ENCODE measurements at places on chromosomes 13 and 19.

- DNase-seq = no peak
Observed at GRCh38 chr19:49929121-49929610, at the start of the genes ATF5 and NUP62. Gene ATF5 (plus strand): TSS chr19:49929205. CDS start chr19:49930851, 1,646 bp downstream. Gene NUP62 (minus strand): TSS chr19:49929504. CDS start chr19:49909807, 19,697 bp downstream.

DNA sequence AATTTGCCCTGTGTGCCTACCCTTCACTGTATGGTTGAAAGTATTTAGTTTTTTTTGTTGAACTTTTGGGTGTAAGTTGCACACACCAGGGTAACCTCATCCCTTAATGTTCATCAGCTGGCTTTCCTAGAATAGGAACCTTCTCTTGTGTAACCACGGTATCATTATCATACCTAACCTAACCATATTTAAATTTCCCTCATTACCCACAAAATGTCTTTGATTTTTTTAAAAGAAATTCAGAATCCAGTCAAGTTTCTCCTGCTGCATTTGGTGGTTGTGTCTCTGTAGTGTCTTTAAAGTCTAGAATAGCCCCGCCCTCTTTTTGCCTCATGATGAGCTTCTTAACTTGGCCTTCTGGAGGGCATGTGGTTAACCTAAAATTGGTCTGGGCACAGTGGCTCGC lies 80.3 kb downstream of the RYR1 start:
- no peak for DNase-seq

- DNase-seq = no peak
Observed at GRCh38 chr13:79637133-79637763, 156.3 kb downstream of the NDFIP2 start.

GRCh38 chr13:26541041-26541440 lies 16.4 kb upstream of the WASF3 start:
- DNase-seq = no peak

DNA sequence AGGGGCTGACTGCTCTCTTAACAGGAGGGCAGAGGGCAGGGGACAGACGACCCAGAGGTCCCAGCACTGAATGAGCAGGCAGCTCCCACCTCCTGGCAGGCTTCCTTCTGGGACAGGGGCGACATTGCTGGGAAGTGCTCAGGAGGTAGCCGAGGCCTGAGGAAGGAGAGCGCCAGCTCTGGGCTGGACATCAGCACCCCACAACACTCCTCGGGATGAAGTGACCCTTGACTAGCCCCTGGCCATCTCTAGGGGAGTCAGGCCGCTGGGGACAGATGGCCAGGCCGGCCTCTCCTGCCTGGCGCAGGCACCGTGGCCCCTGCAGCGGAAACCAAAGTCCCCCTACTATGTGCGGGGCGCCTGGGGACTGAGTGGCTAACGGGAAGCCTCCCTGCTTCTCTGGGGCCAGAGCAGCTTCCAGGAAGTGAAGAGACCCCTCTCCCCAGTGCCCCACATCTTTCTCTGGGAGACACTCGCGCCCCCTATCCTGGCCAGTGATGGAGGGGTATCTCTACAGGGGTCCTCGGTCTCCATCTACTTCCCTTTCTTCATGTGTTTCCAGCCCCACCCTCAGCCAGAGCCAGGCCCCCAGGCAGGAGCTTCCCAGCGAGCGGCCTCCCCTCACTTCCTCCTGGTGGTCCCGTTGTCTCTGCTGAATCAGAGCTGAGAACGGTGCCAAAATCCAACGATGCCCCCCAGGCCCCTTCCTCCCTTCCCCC lies 10.1 kb downstream of the PRR36 start:
- DNase-seq = no peak

- DNase-seq = no peak
Observed at GRCh38 chr13:23701186-23701585, 131.0 kb downstream of the TNFRSF19 start.

DNA sequence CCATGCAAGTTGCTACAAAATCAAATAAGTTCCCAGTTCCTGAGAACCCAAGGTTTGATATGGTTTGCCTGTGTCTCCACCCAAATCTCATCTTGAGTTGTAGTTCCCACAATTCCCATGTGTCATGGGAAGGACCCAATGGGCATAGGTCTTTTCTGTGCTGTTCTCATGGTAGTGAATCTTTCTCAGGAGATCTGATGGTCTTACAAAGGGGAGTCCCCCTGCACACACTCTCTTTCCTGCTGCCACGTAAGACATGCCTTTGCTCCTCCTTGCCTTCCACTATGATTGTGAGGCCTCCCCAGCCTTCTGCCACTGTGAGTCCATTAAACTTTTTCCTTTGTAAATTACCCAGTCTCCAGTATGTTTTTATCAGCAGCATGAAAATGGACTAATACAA lies 28.5 kb upstream of the TSHZ3 start:
- DNase-seq = no peak

DNA sequence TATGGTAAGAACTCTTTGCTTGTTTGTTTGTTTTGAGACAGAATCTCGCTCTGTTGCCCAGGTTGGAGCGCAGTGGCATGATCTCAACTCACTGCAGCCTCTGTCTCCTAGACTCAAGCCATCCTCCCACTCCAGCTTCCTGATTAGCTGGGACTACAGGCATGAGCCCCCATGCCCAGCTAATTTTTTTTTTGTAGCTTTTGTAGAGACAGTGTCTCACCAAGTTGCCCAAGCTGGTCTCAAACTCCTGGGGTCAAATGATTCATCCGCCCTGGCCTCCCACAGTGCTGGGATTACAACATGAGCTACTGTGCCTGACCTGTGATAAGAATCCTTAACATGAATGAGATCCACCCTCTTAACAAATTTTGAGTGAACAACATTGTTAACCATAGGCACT lies 183.9 kb upstream of the TSHZ3 start:
- DNase-seq = no peak

- no peak for DNase-seq
Observed at GRCh38 chr13:22883262-22883840, 297.4 kb upstream of the SGCG start.

DNA sequence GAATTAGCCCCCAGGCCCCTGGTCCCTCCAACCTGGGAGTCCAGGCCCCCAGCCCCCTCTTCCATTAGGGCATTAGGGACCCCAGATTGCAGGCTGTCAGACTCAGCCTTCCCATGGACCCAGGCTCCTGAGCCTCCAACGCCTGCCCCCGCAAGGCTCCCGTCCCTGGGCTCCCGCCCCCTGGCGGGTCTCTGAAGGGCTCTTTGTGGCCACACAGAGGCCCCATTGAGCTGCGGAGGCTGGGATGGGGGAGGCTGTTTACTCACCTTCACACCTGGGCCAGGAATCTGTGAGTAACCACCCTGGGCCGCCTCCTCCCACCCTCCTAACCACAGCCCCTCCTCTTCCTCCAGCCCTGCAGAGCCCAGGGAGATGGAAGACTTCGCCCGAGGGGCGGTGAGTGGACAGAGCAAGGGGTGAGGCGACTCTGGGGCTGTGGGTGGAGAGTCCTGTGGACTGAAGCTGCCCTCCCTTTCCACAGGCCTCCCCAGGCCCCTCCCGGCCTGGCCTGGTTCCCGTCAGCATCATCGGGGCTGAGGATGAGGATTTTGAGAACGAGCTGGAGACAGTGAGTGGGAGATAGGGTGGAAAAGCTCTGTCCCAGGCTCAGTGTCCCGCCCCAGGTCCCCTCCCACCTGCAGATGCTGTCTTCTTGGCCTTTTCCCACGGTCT lies 4.9 kb downstream of the ARHGEF1 start:
- DNase-seq = no peak

DNA sequence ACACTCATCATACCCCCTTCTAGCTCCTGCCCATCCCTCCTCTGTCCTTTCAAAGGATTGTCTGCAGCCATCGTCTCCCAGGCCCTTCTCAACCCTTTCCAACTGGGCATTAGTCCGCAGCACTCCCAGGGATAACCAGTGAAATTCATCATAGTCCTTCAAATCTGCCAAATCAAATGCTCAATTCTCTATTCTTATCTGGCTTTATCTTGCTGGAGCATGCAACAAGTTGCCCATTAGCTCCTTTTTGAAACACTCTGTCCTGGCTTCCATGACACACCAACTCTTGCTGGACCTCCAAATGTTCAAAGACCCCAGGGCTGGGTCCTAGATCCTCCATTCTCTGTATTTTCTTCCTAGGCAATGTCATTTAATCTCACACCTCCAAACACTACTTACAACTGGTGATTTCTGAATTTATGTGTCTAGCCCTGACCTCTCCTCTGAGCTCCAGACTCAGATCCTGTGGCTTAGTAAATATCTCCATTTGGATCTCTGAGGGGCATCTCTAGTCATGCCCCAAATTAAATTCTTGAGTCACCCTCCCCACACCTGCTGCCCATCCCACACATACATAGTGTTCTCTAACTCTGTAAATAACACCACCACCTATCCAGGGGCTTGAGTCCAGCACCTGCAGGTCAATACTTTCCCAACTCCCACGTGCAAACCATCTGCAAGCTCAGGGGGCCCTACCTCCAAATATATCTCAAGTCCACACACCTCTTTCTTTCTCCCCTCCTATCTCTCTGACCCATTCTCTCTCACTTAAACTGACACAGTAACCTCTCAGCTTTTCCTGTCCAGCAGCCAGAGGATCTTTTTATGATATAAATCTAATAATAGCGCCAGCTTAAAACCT lies 9.1 kb upstream of the ANKRD10 start:
- no peak for DNase-seq

- DNase-seq = no peak
Observed at GRCh38 chr19:30311911-30312310, 60.3 kb upstream of the ZNF536 start.

- DNase-seq = no peak
Observed at GRCh38 chr13:77036279-77036678, 9.3 kb upstream of the FBXL3 start.

All from retinal pigment epithelial cell (primary cell).